ENCODE measurements at places on chromosomes 13 and 19.

DNA sequence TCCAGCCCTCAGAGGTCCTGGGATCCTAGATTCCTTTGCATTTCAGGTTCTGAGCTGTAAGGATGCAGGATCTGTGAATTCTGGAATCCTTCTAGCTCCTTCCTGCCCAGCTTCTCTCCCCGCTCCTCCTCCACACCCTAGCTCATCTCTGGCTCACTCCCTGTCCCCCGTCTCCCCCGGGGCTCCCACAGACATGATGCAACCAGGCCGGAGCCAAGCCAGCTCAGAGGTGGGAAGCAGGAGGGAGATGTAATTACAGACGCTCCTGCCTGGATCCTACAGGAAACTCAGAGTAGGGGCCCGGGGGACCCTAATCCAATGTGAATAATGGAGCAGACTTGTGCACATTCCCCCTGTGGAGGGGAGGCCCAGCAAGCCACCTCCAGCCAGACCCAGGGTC is 4.5 kb downstream of the GNG8 start:
- no peak for DNase-seq

DNA sequence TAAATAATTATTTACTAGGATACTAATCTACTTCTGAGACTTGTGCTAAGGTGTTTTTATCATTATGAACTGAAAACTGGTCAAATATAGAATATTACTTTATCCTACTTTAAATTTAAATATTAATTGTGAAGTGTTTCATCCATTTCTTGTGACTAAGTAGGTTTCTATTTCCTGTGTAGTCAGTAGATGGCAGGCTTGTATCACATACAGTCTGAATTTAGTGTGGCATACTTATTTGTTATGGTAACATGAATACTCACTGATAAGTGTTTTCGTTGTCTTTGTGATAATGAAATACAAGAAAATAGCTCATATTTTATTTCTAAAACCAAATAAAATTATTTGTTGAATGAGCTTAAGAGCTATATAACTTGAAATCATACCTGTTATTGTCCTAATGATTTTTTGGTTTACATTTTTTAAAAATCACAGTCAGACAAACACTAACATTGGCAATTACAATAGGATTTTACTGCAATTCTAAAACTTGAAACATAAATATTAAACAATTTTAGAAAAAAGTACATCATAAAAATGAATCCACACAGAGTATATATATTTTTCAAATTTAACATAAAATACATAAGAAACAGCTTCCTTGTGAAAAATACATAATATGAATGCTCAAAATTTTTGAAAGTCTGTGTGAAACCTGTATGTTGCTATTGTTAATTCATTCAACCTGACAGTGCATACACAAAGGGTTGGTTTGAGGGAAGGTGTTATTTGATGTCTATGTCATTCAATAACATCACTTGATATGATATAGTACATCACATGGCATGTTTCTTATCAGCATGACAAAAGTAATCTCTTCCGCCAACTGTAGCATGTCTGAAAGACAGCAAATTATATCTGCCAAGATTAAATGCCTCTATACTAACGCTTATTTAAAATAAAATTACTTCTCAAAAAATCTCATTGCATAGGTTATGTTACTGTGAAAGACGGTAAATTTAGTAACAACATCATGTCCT is 904.8 kb upstream of the PCDH20 start:
- peak; percentile 34 for DNase-seq

GRCh38 chr19:15986701-15987100 is 37.9 kb downstream of the OR10H4 start:
- no peak for DNase-seq

DNA sequence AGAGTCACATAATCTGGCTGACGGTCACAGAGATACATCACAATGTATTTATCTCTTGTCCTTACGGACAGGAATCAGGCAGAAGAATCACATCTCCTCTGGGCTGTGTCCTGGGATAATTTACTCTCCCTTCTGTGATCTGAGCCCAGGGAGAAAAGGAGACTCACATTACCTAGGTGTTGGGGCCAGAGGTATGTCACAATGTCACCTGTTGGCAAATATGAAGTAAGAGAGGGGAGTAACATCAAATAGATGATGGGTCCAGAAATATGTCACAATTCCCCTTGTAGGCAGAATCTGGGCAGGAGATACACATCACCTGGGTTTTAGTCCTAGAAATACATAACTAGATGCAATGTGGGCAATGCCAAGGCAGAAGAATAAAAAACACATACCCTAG is 67.2 kb downstream of the ZNF726 start:
- no peak for DNase-seq

DNA sequence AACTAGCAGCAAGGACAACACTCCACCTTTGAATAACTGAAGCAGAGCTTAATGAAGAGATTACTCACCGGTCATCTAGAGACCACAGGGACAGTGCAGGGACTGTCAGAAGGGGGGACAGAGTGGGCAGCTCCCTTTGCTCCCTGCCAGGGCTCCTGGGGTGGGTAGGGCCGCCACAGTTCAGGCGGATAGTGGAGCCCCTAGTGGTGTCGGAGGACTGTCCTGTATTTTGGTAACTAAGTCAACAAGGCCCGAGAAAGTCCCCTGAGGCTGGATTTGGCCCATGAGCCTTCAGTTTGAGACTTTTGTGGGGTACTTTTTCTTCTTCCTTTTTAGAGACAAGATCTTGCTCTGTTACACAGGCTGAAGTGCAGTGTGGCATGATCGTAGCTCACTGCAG is 44.6 kb downstream of the GJA3 start:
- DNase-seq: no peak

DNA sequence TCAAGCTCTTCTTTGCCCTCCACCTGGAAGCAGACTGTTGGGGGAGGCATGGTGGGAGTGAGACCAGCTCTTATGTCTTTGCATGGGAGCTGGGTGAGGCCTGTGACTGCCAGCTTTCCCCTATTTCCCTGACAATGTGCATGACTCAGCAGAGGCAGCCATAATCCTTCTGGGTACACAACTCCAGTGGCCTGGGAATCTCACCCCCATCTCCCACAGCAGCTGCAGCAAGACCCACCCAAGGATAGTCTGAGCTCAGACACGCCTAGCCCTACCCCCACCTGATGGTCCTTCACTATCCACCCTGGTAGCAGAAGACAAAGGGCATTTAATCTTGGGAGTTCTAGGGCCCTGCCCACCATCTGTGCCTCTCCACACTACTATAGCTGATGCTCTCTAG is 41.4 kb upstream of the FGF14 start:
- DNase-seq: no peak

- DNase-seq: no peak
Measured at GRCh38 chr19:18304458-18305310, 18.2 kb downstream of the LSM4 start.

DNA sequence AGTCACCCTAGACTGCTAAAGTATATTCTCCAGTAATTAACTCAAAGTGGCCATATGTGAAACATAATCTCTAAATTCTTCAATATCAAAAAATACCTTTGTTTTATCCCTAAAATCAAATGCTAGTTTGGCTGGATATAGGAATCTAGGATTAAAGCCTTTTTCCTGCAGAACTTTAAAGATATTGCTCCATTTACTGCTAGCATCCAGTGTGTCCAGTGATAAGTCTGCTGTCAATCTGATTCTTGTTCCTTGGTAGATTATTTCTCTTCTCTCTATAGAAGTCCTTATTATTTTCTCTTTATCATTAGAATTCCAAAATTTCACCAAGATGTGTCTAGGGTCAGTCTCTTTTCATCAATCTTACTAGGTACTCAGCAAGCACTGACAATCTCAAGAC is 384.6 kb downstream of the FGF14 start:
- no peak for DNase-seq

GRCh38 chr19:10069046-10069445 is 17.1 kb upstream of the SHFL start:
- DNase-seq: no peak

DNA sequence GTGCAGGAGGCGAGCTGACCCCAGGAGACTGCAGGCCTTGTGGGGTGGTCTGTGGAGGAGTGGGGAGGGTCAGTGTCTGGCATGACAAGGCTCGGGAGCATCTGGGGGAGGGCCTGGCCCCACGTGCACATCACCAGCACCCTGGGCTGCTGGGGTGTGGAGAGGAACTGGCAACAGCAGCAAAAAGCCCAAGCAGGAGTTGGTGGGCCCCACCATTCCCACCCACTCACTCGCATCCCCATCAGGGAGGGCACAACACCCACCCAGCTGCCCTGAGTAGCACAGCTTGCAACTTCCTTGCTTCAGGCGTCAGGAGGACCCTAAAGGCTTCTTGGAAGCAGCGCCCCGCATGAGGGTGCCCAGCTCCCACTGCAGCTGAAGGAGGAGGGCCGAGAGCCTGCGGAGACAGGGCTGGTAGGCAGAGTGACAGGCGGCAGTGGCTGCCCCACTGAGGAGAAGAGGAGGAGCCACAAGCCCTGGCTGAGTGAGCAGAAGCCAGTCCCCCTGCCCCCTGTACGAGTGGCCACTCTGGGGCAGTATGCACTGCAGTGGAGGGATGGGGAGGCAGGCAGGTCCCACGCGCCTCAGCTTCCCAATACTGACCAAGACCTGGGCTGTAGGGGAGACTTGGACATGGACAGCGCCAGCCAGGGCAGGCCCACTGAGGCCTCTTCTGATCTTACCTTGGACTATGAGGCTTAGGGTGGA is 26.5 kb downstream of the ELL start:
- DNase-seq: no peak

GRCh38 chr13:42899266-42899665 is 92.8 kb downstream of the EPSTI1 start:
- DNase-seq: no peak

- DNase-seq: no peak
Measured at GRCh38 chr19:51891193-51891747, 3.5 kb upstream of the ZNF577 start.

DNA sequence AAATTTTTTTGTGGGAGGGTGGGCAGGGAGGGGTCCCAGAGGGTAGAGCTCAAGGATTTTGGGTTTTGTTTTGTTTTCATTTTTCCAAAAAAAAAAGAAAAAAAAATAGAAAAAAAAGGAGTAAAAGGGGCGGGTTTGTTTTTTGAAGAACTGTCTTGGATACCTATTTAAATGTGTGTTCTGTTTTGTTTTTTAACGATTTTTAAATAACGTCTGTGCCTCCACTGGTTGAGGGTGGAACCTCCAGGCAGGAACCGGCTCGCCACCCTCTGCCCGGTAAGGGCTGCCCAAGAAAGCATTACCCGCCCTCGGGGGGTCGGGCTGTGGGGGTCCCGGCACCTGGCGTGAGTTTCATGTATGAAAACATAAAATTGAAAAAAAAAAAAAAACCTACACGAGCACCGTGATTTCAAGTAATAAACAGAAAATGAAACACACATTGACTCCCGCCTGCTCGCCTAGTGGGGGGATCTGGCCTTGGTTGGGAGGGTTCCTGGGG is 10.4 kb downstream of the MIDN start:
- DNase-seq: no peak

- DNase-seq: no peak
Measured at GRCh38 chr19:55832676-55833075, 877 bp upstream of the NLRP11 start.

GRCh38 chr19:45464852-45465441 is 2.8 kb upstream of the FOSB start:
- no peak for DNase-seq

DNA sequence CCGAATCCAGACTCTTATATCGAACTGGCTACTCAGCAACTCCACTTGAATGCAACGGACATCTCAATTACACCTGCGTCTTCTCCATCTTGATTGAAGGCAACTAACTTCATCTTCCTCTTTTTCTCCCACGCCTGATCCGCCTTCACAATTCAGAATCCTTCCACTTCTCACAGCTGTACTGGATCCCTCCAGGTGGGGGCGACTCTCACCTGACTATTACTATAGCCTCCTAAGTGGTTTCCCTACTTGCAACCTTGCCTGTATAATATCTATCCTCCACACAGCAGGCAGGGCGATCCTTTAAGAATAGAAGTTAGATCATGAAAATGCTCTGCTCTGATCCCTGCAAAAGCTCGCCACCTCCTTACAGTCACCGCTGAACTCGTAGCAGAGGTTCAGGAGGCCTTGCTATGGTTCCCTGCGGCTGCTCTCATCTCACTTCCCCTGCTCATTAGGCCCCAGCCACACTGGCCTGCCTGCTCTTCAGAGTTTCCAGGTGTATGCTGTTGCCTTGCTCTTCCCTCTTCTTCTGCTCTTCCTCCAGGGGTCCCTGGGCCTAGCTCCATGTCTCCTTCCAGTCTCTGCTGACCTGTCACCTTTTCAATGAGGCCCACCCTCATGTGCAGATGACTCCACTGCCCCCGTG is 31.9 kb downstream of the RFXAP start:
- no peak for DNase-seq

- no peak for DNase-seq
Measured at GRCh38 chr13:27942972-27943371, 23.2 kb downstream of the PDX1 start.

- DNase-seq: no peak
Measured at GRCh38 chr19:46896076-46896794, 35.4 kb downstream of the ARHGAP35 start.

GRCh38 chr13:26601669-26602068 is 44.2 kb downstream of the WASF3 start:
- no peak for DNase-seq

- DNase-seq: no peak
Measured at GRCh38 chr13:35703061-35703460, 226.6 kb upstream of the MAB21L1 start.

DNA sequence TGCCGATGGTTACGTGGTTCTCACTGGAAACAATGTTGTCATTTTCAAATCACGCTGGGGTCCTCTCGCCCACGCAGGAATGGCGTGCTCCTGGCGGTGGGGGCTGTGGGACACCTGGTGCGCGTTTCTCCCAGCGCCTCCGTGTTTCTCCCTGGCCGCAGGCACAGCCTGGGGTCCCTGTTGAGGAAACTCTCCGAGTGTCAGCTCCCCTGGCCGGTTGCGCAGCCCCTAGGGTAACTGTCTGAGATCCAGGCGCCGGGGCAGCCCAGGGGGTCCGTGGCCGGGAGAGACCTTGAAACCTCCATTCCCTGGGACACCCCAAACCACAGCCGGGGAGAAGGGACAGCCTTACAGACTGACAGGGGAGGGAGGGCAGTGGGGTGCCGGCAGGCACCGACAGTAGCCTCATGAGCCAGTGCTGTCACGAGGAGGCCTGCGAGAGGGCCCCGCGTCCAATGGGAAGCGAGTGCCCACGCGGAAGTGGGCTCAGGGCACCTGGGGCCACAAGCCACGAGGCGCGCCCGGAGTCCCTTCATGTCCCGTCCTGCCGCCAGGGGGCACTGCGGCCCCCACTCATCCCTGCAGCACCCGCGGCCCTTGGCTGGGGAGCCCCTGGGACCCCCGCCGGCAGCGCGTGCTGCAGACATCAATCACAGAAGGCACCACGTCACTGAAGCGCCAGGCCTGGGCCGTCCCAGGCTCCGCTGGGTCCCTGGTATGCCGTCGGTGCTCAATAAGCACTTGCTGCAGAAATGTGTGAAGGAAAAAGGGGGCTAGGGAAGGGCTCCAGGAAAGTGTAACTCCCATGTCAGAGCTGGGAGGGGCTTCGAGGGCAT is 9.5 kb downstream of the ADAMTSL5 start:
- peak; percentile 6 for DNase-seq
